ENCODE measurements at places on chromosomes 11 and 22. TPM values are rescaled to one million over a fixed set of nuclear protein-coding genes. Genes with fewer than 3 reads are reported as not detected.
A peak's percentile ranks its signal among the peaks of the same experiment; 100 is the strongest.

GRCh38 chr11:132343445-132344175 is 973.2 kb downstream of the NTM start:
- no peak for DNase-seq

The GAB4 gene
- not detected for polyA plus RNA-seq

GRCh38 chr11:93526346-93526633 is 16.9 kb downstream of the SMCO4 start:
- DNase-seq = no peak

The OR4D5 gene
- not detected for polyA plus RNA-seq

DNA sequence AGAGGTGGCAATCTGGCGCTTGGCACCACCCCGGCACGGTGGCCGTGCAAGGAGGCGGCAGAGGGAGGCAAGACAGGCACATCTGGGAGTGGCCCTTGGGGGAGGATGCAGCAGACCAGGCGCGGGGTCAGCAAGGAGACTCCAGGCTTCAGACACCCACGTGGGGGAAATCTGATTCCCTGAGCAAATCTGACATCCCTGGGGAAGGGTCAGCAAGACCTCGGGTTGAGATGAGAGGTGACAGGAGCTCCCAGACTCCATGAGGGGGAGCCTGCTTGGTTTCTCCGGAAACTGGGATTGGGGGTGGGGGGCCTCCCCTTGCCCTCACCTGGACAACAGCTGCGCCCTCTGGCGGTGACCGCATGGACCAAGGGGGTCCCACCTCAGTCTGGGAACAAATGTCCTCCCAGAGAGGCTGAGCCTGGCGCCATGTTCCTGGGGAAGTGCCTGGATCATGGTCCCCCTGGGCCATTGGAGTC is 4.0 kb upstream of the RCOR2 start:
- DNase-seq = peak; percentile 38

DNA sequence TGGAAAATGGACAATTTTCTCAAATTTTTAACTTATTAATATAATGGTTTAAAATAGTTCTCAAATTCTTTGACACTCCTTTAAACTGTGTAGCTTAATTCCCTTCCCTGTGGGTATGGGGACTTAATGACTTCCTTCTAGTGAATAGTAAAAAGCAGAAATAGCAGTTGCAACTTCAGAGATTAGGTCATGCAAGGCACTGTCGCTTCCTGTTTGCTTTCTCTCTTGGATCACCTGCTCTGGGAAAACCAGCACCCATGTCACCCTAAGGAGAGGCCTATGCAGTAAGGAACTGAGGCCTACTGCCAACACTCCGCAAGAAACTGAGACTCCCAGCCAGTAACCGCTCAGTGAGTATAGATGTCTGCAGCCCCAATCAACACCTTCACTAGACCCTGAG is 5.5 kb upstream of the PANX3 start:
- DNase-seq = no peak

DNA sequence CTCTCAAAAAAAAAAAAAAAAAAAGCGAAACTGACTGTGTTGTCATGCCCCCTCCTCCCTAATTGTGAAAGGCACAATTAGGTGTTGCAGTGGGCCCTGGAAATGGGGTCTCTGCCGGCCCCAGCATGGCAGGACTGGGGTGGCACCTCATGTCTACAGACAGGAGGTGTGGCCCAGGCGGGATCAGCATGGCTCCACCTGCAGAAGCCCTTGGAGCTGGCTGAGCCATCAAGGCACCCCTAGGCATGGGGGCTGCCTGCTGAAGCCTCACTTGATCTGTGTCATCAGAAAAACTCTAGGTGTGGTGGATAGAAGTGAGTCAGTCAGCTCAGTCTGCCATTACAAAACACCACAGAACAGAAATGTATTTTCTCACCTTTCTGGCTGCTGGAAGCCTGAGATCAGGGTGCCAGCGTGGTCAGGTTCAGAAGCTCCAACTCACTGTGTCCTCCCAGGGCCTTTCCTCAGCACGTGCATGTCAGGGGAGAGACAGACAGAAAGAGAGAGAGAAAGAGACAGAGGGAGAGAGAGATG is 10.1 kb upstream of the B4GALNT4 start:
- no peak for DNase-seq

The DDIAS gene
- polyA plus RNA-seq = 1.3 TPM

The KRTAP5-1 gene
- polyA plus RNA-seq = not detected

The TMEM126B gene
- polyA plus RNA-seq = 59.3 TPM

GRCh38 chr22:20787223-20787622 is 13.3 kb downstream of the SERPIND1 start:
- no peak for DNase-seq
